ENCODE measurements at places on chromosomes 1 and 21. TPM values are rescaled to one million over a fixed set of nuclear protein-coding genes. Genes with fewer than 3 reads are reported as not detected.

The ARMH1 gene
- 0.28 TPM for total RNA-seq

DNA sequence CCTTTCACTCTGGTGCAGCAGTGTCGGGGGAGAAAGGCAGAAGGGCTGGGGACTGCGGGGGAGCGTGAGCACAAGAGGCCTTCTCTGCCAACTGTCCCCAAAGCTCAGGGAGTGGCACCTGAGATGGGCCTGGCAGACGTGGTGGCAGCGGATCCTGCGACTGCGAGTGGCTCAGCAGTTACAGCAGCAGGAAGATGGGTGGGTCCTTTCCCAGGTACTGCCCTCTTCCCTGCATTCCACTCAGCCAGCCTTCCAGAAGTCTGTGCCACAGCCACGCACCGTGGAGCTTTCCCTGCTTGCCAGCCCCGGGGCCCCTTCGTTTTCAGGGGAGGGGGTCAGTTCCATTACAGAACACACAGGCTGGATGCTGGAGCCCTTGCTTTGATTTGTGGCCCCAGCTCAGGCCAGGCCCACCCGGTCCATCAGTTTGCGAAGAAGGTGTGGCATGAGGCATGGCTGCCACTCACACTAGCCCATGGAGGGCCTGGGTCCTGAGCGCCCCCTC lies 17.2 kb downstream of the MTHFR start:
- no peak for DNase-seq

- DNase-seq, result no peak
Observed at GRCh38 chr21:32641710-32642698, 29.8 kb upstream of the CFAP298 start.

DNA sequence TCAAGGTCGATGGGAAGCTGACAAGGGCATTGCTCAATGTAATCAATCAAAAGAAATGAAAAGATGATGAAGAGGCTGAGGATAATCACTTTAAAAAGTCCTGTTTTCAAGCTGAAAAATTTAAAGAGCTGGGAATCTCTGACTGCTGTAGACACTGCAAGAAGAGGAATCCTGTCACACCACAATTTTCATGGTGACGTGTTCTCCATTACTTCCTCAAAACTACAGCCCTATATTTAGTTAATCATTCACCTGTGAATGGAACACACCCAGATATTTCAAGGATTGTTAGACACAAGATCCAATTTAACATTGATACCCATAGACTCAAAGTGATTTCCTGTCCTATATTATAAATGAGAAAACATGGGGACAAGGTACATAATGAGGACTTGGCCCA lies 1048.3 kb downstream of the AMY1C start:
- DNase-seq, result no peak

DNA sequence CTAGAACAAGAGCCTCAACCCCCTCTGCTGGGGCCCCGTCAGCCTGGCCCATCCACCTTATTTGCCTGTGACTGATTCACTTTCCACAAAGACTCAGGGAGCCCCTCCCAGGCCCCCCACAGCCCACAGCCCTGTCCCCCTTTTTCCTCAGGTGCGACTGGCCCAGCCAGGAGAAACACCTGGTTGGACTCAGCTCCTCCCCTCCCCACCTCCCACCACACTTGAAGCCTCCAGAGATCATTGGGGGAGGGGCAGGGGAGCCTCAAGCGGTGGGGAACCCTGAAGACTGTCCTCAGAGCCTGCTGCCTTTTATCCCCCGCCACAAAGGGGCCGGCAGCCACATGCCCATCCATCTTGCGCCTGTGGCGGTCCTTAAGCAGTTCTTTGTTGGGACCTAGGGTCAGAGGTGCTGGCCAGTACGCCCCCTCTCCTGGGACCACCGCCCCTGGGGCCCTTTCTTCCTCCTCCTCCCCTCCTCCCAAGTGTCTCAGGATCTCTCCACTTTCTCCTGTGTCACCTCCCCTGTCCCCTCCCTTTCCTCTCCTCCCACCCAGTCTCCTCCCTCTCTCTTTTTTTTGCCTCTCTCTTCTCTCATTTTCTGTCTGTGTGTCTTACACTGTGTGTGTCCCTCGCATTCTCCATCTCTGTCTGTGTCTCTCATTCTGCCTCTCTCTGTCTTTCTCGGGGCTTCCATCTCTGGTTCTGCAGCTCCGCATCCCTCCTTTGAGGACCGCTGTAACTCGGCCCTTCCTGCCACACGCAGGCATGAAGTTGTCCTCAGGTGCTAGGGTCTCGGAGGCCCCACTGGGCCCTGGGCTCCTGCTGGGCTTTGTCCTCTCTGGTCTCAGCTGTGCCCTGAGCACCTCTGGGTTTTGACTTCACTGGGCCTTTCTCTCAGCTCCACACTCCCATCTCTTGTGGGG lies 12.2 kb downstream of the CRABP2 start:
- no peak for DNase-seq

DNA sequence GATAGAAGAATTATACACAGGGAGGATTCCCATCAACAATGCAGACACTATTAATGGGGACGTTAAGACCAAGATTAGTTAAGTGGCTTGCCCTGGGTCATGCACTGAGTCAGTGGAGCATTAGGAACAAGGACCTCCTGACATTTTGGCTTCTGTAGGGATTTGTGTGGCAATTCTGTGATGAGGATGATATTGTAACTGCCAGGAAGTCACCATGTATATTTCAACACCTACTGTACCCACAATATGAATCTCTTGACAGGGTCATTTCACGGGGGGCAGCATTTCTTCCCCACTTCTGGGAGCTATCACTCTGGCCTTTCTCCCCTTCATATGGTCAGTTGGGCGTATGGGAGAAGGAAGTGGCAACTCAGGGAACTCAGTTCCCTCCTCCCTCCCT lies 134.9 kb downstream of the RUNX1 start:
- DNase-seq, result no peak

GRCh38 chr1:101522486-101522885 lies 285.7 kb downstream of the S1PR1 start:
- DNase-seq, result no peak

The ALX3 gene
- total RNA-seq, result not detected

GRCh38 chr1:109239409-109240068 lies 9.8 kb upstream of the CELSR2 start:
- peak; percentile 46 for DNase-seq

DNA sequence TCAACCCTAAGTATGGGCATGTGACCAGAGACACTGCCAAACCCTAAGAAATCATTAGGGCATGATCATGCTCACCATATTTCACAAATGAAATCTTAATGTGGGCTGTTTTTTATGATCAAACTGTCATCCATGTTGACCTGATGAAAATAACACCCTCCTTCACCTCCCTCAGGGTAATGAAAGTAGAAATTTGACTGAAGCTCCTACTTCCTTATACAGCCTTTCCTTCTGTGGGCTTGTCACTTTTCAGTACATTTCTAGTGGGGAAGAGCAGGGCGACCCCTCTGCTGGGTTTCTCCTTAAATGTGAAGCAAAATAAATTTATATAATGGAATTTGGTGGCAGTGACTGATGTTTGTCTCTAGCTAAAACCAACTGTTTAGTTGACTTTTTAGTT lies 25.9 kb downstream of the IVNS1ABP start:
- no peak for DNase-seq

DNA sequence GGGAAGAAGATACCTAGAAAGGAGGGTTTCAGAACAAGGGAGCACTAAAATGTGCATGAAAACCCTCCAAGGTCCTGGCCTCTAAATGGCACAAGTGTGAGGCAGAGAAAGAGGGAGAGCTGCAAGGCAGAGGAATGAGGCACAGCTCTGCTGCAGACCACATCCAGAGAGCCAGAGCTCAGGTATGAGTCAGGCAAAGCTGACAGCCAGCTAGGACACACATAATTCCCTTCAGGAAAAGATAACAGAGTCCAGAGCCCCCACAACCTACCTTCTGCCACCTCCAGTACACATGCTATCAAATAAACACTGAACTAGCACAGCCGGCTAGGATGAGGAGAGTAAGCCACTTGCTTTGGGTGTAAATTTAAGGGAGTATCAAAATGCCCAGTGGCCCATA lies 62.2 kb downstream of the HSF2BP start:
- peak; percentile 88 for DNase-seq

DNA sequence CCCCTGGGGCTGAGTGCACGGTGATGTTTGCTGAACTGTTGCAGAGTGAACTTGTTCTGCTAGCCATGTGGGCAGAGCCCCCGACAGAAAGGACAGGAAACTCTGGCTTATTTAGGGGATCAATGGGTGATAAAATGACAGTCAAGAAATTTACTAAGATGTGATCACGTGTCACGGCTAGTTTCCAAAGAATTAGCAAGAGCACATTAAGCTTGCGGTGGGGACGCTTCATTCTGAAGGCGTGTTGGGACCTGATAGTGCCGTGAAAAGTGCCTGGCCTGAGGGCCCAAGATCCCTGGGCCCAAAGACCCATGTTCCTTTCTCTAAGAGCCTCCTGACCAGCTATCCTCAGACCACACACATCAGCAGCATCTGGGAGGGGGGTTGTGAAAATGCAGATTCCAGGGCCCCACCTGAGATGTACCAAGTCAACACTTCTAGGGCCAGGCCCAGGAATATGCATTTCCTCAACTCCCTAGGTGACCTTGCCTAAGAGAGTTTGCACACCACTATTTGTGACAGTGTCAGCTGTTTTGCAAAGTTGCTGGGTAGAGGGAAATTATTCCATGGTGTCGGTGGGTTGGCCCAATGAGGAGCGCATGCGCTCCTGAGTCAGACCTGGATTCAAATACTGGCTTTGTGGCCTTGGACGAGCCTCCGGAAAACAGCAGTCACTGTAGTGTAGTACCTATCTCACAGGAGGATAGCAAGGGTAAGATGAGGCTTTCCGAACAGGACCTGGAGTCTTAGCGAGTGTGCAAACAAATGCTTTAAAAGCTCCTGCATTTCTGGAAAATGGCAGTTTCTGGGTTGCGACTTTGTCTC lies 77.5 kb downstream of the SPSB1 start:
- no peak for DNase-seq

The AIRE gene
- not detected for total RNA-seq

DNA sequence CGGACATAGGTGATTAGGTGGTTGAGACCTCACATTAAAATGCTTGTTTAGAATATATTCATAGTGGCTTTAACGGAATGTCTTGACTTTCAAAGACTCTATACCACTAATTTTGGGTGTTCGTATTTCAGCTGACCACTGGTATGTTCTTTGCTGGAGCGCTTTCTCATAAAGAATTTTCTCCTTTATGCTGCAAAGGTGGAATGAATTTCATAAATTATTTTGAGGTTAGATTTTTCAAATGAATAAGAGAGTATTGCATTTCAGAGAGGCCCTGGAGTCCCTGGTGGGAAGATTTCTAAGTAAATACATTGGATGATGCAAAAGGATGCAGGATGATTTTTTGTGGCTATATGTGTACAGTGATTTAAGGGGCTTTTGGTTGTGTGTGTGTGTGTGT lies 55.8 kb downstream of the HUNK start:
- DNase-seq, result no peak

DNA sequence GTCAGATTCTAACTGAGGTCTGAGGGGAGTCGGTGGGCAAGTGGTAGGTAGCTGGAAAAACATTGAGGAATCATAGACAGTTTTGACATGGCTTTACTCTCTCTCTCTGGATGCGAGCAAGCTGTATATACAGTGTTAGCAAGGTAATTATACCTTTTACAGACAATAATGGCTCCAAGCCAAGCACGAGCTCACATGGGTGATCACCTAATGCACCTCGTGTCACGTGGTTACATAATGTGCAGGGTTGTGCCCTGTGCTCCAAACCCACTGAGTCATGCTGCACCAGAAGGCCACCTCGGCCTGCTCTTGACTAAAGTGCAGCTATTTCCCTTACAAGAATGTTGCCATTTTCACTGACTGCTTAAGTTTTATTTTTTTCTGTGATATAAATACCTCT lies 7.6 kb upstream of the CLCA2 start:
- DNase-seq, result no peak

GRCh38 chr1:49408346-49408745 lies 615.4 kb downstream of the AGBL4 start:
- DNase-seq, result no peak

DNA sequence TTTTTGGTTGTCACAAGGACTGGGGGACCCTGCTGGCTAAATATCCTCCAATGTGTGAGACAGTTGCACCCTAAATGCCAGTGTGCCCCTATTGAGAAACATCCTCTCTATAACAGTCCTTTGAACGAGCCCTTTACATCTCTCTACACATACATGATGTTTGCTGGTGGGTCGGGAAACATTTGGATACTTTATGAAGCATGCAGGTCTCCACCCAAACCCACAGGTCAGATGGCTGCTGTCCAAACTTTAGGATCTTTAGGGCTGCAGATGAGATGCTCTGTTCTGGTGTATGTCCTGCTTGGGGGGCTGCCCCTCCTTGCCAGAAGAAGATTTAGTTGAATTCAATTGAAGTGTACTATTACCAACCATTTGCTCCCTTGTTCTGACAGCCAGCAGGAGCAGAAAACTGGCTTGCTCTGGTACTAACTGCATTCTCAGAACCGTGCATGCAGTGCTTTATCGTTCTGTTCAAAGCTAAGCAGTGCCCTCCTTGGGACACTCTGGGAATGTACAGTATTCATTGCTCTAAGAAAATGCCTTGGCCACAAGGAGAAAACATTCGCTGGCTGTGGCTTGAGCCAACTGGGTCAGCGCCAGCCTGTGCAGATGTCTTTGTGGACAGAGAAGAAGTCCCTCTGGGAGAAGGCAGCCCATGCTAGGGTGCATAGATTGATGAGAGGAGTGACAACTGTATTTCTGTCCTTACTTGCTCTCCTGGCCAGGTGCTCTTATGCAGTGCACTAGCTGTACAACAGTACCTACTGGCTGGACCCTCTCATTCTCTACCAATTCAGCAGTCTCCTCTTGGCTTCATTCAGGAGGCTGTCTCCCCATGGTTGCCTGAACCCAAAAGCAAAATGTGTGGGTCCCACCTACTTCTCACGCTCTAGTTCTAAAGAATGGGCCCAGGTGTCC lies 61.4 kb upstream of the DIRAS3 start:
- DNase-seq, result peak; percentile 93

DNA sequence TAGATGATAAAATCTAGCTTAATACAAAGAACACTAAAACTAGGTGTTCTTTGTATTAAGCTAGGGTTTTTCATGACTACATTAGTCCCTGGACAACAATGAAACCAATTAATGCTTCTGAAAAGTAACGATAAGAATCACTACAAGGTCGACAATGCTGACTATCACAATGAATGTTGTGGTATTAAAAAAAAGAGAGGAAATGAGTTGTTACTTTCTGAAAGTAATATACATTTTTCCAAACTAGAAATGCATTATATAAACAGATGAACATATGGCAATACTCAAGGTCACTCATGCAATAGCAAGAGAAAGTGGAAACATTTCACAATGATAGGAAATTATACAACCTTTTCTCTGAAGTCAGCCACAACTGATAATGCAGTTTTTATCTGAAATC lies 19.0 kb downstream of the DPH5 start:
- peak; percentile 64 for DNase-seq

- DNase-seq, result no peak
Observed at GRCh38 chr1:165678509-165678908, 19.9 kb downstream of the ALDH9A1 start.

DNA sequence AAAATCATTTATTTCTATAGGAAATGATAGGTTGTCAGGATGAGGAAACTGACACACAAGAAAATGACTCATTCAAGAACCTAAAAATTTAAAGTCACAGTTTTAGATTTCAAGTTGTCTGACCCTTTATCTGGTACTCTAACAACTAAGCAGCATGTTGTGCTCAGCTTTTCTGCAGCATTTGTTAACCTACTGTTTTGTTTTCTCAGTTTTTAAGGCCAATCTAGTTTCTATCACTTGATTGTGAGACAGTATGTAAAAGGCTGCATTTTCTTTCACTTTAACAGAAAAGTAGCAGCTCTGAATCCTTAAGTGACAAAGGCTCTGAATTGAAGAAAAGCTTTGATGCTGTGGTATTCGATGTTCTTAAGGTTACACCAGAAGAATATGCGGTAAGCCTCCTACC lies 59.1 kb downstream of the RALGPS2 start:
- no peak for DNase-seq

The BGLAP gene
- total RNA-seq, result not detected

The NHLH2 gene
- not detected for total RNA-seq

Measured in IMR-90 (cell line).